Activated naive CD4-positive, alpha-beta T cell treated with anti-CD3 and anti-CD28 coated beads, Interleukin-2, amount 50 U/mL, for 16 hours (primary cell): ENCODE measurements at places on chromosomes 6 and 20.
A peak's percentile ranks its signal among the peaks of the same experiment; 100 is the strongest.

DNA sequence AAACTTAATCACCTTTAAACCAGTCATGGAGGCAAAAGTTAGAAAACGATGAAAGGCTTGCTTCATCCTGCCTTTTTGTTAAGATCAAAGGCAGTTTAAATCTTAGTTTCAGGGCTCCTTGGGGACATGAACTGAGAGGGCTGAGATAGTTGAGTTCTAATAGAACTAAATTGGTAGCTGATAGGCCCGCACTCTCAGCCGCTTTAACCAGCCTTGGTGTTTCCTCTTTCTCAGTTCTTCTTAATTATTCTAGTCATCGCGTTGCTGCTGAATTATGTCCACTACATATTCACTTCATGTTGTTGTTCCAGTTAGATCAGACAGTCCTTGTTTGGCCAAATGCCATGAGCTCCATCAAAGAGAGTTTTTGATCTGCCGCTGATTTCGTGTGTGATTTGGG lies 72.5 kb downstream of the ANKS1A start:
- DNase-seq: no peak

GRCh38 chr6:113805173-113805790 lies 51.9 kb upstream of the MARCKS start:
- DNase-seq: no peak

DNA sequence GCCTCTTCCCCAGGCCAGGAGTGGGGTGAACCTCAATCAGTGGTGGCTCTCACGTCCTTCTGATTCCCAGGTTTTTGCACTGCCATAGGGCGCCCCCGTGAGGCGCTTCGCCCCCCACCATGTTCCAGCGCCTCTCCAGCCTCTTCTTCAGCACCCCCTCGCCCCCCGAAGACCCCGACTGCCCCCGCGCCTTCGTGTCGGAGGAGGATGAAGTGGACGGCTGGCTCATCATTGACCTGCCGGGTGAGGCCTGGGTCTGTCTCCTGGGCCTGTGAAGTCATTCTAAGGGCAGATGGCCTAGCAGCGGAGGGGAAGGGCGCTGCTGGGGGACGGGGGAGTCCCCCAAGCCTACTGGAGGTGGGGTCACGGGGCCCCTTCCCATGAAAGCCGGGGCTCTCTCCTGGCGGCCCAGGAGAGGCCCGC lies 4.5 kb downstream of the TP53INP2 start:
- peak; percentile 60 for DNase-seq

DNA sequence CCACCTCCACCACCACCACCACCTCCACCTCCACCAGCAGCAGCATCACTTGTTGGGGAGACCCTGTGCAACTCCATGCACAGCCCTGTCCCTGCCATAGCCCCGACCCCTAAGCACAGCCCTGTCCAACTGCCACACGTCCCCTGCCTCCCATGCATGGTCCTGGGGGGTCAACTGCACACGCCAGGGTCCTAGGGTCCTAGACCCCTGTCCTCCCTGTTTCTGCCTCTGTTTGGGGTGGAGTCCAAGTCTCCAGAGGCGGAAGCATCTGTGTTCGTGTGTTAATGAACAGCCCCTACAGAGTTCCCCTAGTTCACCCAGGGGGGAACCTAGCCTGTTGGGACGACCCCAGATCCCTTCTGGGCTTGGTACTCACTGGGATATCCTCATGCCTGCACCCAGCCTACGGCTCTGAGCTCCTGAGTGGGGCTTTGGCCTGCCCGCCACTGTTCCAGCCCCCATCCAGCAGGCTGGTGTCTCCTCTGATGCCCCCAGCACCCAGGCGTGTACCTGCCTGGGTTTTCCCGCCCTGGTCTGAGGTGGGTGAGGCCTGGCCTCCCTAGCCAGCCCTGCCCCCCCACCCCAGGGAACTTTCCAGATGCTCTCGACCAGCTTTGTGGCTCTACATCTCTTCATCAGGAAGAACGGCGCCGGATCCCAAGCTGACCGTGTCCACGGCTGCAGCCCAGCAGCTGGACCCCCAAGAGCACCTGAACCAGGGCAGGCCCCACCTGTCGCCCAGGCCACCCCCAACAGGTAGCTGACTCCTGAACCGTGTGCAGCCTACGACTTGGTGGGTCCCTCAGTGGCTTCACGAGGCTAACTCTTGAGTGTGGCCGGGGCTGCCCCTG lies 2.5 kb upstream of the TNFRSF6B start:
- DNase-seq: no peak

GRCh38 chr20:39967806-39968205 lies 721.2 kb downstream of the MAFB start:
- DNase-seq: no peak

DNA sequence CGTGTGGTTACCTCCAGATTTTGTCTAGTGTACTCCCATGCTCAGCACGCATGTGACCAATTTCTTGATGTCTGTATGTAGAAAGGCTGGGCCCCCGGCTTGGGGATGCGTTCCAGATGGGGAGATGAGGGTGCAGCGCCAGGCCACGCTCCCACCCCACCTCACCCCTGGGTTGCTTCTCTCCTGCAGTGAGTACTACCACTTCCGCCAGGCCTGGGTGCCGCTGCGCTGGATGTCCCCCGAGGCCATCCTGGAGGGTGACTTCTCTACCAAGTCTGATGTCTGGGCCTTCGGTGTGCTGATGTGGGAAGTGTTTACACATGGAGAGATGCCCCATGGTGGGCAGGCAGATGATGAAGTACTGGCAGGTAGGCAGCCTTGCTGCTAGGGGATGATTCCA lies 11.5 kb upstream of the SRF start:
- DNase-seq: no peak

GRCh38 chr20:8557711-8558110 lies 425.6 kb downstream of the PLCB1 start:
- no peak for DNase-seq

DNA sequence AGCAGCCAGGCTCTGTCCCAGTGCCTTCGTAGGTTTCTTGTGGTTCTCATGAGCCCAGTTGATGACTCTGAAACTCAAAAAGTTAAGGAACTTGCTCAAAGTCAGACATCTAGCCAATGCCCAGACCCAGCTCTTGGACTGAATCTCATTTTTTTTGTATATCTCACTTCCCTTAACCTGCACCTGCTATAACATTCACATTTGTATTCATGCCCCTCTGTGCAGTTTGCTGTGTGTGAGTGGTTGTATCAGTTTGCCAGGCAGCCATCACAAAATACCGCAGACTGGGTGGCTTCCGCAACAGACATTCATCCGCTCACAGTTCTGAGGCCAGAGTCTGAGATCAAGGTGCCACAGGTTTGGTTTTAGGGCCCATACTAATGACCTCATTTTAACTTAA lies 49.9 kb downstream of the IPCEF1 start:
- DNase-seq: no peak

- DNase-seq: no peak
Measured at GRCh38 chr6:118892355-118892991, 1.5 kb upstream of the ASF1A start.

DNA sequence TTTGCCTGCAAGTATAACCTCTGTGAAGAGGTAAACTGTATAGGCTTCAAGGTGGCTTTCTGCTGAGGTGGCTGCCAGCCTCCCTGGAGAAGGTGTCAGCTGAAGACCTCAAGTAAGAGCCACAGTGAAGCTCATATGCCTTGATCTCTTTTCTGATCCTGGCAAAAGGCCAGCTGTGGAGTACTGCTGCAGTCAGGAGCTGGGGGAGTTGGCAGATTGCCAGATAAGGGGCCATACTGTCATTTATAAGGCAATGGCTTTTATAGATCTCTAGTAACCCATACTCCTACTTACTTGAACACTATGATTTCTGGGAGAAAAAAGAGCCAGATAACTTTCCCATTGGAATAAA lies 8.8 kb upstream of the CEP85L start:
- DNase-seq: peak; percentile 50

DNA sequence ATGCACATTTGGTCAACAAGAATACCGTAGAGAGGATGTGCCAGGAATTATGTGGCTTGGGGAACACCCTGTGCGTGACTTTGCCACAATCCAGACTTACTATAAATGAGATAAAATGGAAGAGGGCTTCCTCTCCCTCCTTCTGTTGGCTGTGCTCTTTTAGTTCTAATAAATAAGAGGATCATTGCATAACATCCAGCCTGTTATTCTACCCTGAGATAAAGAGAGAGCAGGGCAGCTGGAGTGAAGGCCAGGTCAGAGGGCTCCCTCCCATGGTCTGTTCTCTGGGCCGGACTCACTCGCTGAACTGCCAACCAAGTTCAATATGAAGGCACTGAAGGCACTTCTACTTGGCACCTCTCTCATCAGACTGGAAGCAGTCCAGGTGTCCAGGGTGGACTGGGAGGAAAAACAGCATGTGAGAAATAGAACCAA lies 91.7 kb downstream of the MTFR2 start:
- no peak for DNase-seq

GRCh38 chr20:40785346-40785745 lies 96.3 kb upstream of the MAFB start:
- no peak for DNase-seq

DNA sequence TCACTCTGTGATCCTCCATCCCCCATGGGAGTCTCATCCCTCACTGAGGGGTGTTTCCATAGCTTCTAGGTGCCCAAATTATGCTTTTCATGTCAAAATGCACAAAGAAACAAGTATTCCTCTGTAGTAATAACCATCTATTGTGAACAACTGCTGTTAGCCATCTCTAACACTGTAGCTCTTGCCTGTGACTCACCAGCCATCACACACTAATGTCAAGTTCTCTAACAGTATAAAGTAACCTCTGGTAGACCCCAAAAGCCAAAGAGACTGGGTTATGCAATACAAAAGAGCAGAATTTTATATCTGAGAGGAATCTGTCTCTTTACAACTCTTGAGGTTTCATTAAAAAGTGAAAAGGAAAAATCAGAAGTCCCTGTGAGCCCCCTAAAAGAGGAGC lies 25.4 kb upstream of the IYD start:
- no peak for DNase-seq

DNA sequence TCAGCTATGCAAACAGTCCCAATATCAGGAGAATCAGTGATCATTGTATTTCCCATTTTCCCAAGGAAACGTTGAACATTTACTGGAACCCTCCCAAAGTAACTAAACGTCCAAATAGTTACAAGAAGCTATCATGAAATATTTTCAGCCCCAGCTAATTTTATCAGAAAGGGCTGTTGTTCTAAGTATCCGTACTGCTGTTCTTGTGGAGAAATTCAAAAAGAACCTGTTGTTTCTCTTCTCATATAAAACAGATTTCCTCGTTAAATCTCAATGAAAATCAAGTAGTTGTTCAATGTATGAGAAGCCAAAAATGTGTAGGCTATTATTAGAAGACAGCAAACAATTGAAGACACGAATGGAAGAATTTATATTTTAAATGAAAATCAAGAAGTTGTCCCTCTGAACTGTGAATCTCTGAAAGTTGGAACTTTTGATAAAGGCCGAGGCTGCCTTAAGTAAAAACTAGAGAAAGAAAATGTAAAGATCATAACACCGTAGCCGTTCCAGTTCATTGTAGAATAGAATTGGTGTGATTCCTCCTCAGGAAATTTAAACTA lies 107.7 kb downstream of the HFE start:
- no peak for DNase-seq

GRCh38 chr6:45663251-45664221 lies 285.8 kb upstream of the SUPT3H start:
- peak; percentile 54 for DNase-seq

GRCh38 chr20:48310305-48310704 lies 517.5 kb downstream of the PREX1 start:
- DNase-seq: no peak

DNA sequence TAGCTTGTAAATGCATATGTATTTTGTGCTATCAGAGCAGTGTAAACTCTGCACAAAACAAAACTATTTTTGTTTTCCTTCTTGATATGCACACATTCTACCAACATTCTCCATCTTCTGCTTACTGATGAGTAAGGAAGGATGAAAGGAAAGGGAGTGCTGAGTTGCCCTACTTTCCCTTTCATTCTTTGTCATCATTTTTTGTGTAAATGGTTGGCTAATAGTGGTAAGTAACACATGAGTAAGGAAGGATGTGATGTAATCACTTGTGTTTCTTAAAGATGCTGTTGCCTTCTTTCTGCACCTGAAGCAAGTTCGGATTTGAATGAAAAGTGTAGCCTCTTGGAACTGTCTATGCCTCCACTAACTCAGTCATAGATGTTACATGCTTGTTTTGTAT lies 4.6 kb upstream of the REV3L start:
- no peak for DNase-seq

DNA sequence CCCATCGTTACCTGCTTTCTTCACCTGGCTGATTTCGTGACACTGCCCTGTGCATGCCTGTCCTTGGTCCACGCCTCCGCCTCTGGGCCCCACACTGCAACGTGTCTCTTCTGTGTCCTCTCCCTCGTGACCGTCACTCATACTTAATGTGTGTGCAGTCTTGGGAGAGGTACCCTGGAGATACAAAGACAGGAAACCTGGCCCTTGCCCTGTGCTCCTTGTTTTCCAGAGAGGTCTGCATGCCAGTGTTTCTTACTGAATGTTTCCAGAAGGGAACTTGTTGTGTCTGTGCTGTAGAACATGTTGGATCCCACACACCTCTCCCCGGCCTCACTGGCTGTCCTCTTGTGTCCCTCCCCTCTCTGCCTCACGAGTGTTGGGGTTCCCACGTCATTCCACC lies 45.8 kb downstream of the SNX9 start:
- DNase-seq: no peak

- no peak for DNase-seq
Measured at GRCh38 chr6:136228814-136229213, 21.3 kb downstream of the MTFR2 start.

- DNase-seq: no peak
Measured at GRCh38 chr20:62693524-62693922, 15.1 kb upstream of the NTSR1 start.

GRCh38 chr6:53205778-53206177 lies 57.1 kb upstream of the GCM1 start:
- no peak for DNase-seq

DNA sequence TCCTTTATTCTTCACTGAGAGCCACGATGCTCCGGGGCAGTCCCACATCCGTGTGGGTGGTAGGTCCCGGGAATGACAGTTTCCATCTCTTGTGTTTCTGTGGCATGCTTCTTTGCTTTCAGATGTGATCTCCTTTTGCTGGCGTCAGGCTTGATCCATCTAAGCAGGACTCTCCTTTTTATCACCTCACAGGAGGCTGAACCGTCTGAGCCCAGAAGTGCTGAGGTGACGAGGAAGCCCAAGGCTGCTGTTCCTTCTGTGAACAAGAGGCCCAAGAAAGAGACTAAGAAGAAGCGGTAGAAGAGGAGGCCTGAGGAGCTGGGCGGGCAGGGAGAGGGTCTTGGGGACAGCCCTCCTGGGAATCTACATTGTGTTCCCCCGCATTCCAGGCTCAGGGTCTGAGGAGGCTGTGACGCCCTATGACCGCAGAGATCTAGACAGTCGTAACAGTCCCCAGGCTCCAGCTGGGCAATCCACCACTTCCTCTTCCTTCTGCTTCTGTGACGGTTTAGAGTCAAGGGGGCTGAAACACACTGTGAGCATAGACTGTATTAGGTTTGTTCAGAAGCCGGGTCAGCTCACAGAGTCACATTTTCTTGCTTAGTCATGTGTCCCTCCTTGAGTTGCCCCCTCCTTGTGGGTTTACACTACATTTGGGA lies 26.8 kb downstream of the MANBAL start:
- DNase-seq: no peak

DNA sequence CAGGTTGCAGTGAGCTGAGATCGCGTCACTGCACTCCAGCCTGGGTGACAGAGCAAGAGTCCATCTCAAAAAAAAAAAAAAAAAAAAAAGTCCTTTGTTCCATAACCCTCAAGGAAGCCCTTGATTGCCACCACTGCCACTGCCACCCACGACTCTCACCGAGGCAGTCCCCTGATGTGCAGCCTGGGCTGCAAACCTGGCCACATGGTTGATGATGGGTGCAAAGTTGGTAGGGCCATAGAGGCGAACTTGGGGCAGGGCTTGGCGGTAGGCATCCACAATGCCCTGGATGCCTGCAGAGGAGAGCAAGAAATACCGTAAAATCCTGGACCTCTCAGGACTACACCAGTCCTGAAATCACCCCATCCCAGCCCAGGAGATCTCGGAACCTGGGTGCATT lies 11.5 kb downstream of the SPAG4 start:
- DNase-seq: no peak
